ENCODE measurements at places on chromosomes 7 and 10. TPM values are rescaled to one million over a fixed set of nuclear protein-coding genes. Genes with fewer than 3 reads are reported as not detected.

The ABCF2 gene
- total RNA-seq, result 23.1 TPM

The MYOF gene
- total RNA-seq, result 10.9 TPM

The RASA4 gene
- 26.6 TPM for total RNA-seq

The TEX47 gene
- not detected for total RNA-seq

The PSD gene
- 1.4 TPM for total RNA-seq

DNA sequence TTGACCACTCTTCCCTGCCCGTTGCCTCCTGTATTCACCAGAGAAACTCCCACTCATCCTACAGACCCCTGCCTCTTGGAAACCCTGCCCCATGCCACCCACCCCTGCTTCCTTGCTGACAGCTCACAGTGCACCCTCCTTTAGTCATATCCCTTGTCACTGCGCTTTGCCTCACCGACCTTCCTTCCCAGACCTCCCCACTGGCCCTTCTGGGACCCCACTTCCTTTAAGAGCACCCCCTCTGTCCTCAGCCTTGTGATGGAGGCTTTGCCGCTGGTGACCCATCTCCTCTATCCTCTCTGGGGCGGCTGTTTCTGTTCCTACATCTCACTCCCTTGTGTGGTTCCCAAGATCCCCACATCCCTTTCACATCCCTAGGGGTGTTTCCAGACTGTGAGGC, 92.8 kb upstream of the ZMIZ1 start:
- peaks cover 20% of the 10 kb centered on the region for H3K27me3 ChIP-seq
- H3K27ac ChIP-seq, result no peak overlapping the region
- no peak for DNase-seq

GRCh38 chr7:34761206-34761605, 103.2 kb downstream of the NPSR1 start:
- H3K27me3 ChIP-seq, result peaks cover 1% of the 10 kb centered on the region
- no peak for DNase-seq
- no peaks in the 10 kb centered on the region for H3K4me1 ChIP-seq
- H3K27ac ChIP-seq, result no peak overlapping the region

DNA sequence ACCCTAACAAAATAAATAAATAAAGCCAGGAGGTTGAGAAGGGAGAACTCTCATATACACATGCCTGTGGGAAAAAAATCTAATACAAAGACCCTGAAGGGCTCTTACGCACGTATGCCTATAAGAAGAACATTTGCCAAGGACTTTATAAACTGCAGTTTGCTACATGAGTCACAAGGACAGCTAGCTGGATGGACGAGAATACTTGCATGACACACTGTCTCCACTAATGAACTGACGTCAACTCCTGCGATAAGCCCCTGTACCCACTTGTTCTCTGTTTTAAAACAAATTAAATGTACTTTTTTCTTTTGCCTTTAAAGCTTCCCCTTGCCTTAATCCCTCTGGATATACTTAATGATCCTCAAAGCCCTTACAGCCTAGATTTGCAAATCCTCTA, 374.6 kb upstream of the GHITM start:
- DNase-seq, result no peak
- no peaks in the 10 kb centered on the region for H3K27me3 ChIP-seq
- H3K27ac ChIP-seq, result no peak overlapping the region
- H3K36me3 ChIP-seq, result no peaks in the 10 kb centered on the region
- no peaks in the 10 kb centered on the region for H3K4me1 ChIP-seq

GRCh38 chr7:3605222-3605621, 304.2 kb downstream of the SDK1 start:
- H3K36me3 ChIP-seq, result no peaks in the 10 kb centered on the region
- H3K4me3 ChIP-seq, result no peak overlapping the region
- no peak for DNase-seq
- no peaks in the 10 kb centered on the region for H3K4me1 ChIP-seq
- H3K27ac ChIP-seq, result no peak overlapping the region

GRCh38 chr7:6306471-6306870, 34.0 kb upstream of the CYTH3 start:
- no peaks in the 10 kb centered on the region for H3K36me3 ChIP-seq
- H3K27me3 ChIP-seq, result peaks cover 5% of the 10 kb centered on the region
- no peak overlapping the region for H3K4me3 ChIP-seq
- DNase-seq, result no peak

GRCh38 chr10:44627591-44628354, 242.9 kb upstream of the CXCL12 start:
- no peak overlapping the region for H3K27ac ChIP-seq
- no peak overlapping the region for H3K4me3 ChIP-seq
- H3K27me3 ChIP-seq, result no peaks in the 10 kb centered on the region
- H3K36me3 ChIP-seq, result no peaks in the 10 kb centered on the region

DNA sequence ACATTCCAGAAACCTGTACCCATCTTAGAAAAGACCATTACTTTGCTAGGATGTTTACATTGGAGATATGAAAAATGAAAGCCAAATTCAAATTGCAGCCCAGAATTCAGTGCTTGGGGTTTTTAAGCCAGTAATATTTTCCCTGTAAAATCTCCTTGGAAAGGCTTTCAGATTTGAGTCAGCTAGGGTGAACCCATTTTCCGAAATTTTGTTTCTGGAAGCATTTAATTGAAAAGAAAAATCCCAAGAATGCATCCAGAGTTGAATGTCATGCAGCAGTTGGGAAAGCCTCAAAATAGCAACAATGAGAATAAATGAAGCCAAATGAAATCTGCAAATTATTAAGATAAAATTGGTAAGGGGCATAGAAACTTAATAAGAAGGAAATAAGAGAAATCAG, 106.4 kb downstream of the BMPER start:
- H3K36me3 ChIP-seq, result no peaks in the 10 kb centered on the region
- H3K4me3 ChIP-seq, result no peak overlapping the region
- H3K4me1 ChIP-seq, result no peaks in the 10 kb centered on the region
- no peak overlapping the region for H3K27ac ChIP-seq
- DNase-seq, result no peak
- no peaks in the 10 kb centered on the region for H3K27me3 ChIP-seq

GRCh38 chr7:37251222-37251621, 197.4 kb downstream of the ELMO1 start:
- peaks cover 27% of the 10 kb centered on the region for H3K4me1 ChIP-seq
- no peak overlapping the region for H3K4me3 ChIP-seq

- no peaks in the 10 kb centered on the region for H3K27me3 ChIP-seq
- no peak for DNase-seq
- no peak overlapping the region for H3K4me3 ChIP-seq
- no peaks in the 10 kb centered on the region for H3K4me1 ChIP-seq
Observed at GRCh38 chr7:41504214-41504980, 198.5 kb downstream of the INHBA start.

GRCh38 chr7:139871331-139871730, 42.3 kb downstream of the TBXAS1 start:
- peaks cover 35% of the 10 kb centered on the region for H3K36me3 ChIP-seq
- peaks cover 8% of the 10 kb centered on the region for H3K4me1 ChIP-seq
- no peaks in the 10 kb centered on the region for H3K27me3 ChIP-seq
- no peak for DNase-seq
- no peak overlapping the region for H3K27ac ChIP-seq
- no peak overlapping the region for H3K4me3 ChIP-seq

GRCh38 chr10:18238870-18239485, 98.8 kb downstream of the CACNB2 start:
- H3K4me3 ChIP-seq, result no peak overlapping the region
- DNase-seq, result no peak
- H3K27ac ChIP-seq, result no peak overlapping the region
- H3K27me3 ChIP-seq, result no peaks in the 10 kb centered on the region
- no peaks in the 10 kb centered on the region for H3K36me3 ChIP-seq
